EL (cell line): ENCODE measurements at places on chromosomes 1 and 21.

- DNase-seq: no peak
These were observed 112.8 kb downstream of the HIVEP3 start for GRCh38 chr1:41805771-41806471.

- peak; percentile 92 for DNase-seq
These were observed at the start of gene IFI44 for GRCh38 chr1:78649628-78650027. Gene IFI44 (plus strand): TSS chr1:78649831. CDS start chr1:78650196, 365 bp downstream.

DNA sequence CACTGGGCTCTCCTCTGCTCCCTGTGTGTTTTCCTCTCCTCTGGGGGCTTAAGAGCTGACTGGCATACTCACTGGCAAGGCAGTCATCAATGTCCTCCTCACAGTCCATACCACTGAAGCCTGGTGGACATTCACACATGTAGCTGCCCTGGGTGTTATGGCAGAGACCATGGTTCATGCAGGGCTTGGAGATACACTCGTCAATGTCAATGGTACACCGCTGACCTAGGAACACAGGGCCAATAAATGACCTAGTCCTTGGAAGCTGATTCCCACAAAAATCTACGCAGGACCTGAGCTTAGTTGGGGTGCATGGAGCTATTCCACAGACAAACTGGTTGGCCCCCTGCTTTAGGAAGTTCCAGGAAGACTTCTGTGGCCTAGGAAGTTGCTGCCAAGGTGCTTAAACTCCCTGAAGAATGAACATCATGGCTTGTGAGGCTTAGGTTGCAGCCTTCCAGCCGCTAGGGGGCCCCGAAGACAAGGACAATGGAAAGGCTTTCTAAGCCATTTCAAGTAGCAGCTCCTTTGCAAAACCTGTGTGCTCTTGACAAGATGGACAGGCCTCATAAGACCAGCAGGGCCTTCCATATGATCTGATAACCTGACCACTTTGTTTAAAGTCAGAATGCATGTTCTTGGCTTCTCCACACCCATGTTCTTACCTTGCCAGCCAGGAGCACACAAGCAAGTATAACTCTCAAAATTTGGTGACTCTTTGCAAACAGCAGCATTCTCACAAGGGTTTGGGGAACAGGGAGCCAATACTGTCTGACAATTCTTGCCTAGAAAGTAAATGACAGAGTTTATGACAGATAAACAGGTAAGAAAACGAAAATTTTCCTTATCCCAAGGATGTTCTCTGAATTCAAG lies 52.3 kb upstream of the ADAM30 start:
- peak; percentile 75 for DNase-seq

DNA sequence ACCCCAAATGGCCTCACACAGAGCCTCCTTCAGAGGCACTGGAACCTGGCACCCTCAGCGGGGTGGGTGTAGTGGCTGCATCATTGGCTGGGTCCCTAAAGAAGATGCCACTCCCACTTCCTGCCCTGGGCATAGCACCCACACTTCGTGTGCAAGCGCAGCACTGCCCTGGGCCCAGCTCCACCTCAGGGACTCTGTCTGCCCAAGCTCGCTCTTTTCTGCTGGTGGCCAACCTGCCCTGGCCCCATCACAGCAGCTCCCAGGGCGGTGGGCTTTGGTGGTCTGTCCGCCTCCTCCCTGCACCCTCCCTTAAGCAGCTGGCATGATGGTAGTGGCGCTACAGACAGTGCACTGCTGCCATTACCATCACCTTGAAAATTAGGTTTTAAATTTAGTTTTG lies 829.3 kb upstream of the BRINP3 start:
- no peak for DNase-seq

- no peak for DNase-seq
These were observed 7.1 kb downstream of the PROX1 start for GRCh38 chr1:213994888-213995287.

DNA sequence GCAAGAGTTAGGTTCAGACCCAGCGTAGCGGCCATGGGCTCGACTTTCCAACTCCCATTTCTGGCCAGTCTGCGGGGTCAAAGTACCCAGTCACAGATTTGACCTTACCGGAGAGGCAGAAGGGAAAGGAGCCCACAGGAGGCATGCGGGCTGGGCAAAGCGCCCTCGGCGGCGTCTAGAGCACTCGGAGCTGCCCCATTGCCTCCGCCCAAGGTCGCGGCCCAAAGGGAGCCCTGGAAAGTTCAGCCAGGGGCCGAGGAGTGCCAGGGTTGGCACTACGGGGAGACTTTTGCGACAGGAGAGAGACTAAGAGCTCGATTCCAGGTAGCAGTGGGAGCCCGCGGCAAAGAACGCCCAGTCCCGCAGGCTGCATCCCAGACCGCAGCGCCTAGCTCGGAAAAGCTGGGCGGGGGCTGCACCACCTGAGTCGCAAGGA lies 896 bp downstream of the KANK4 start:
- no peak for DNase-seq

DNA sequence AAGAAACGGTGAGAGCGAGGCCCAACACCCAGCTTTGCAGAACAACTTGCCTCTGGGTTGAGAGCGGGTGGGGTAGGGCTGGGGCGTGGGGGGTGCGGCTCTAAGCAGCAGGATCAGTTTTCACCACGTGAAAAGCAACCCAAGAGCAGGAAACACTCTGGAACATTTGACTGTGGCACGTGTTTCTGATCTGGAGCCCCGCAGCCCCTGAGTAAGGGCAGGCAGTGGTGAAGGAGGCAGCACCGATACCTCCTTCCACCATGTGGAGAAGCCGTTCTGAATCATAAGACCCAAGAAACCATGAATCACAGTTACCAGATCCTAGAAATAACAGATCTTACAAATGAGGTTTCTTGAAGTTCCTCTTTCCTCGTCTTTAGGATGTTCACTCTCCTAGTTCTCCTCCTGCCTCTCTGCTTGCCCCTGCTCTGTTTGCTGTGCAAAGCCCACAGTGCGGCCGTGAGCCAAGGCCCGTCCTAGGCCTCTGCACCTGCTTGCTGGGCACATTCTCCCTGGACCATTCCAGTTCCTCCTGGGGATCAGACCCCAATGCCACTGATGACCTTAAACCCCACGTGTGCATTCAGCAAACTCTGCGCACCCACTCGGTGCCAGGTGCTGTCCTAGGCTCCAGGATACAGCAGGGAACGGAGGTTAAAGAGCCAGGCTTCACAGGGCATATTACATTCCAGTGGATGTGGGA lies 31.9 kb downstream of the SLC1A7 start:
- peak; percentile 59 for DNase-seq

DNA sequence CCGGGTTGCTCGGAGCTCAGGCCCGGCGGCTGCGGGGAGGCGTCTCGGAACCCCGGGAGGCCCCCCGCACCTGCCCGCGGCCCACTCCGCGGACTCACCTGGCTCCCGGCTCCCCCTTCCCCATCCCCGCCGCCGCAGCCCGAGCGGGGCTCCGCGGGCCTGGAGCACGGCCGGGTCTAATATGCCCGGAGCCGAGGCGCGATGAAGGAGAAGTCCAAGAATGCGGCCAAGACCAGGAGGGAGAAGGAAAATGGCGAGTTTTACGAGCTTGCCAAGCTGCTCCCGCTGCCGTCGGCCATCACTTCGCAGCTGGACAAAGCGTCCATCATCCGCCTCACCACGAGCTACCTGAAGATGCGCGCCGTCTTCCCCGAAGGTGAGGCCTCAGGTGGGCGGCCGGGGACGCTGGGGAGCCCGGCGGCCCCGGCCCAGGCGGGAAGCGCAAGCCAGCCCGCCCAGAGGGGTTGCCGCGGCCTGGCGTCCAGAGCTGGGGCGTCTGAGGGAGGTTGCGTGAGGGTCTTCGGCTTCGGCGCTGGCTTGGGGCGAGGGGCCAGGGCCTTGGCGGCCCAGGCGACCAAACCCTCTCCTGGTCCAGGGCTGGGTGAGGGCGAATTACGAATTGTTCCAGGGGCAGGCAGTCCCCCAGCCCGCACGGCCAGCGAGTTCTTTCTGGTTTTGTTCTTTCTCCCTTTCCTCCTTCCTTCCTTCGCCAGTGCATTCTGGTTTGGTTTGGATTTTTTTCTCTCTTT lies 805 bp downstream of the SIM2 start:
- DNase-seq: no peak
